Choroid plexus epithelial cell (primary cell): ENCODE measurements at places on chromosomes 2 and 18.

DNA sequence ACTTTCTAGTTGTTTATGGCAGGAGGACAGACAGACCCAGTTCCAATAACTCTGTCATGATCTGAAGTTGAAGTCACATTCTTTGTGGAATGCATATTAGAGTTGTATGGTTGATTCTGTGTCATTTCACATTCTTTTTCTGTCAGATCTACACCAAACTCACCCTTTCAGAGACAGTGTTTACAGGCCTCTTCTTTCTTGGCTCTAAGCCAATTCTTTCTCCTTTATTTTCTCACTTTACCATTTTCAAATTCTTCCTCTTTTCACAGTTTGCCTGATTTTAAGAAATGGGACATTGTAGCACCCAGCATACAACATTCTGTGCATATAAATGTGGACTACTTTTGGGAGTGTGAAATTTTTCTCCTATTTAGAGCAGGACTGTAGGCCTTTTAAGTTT, 103.7 kb downstream of the CCDC85A start:
- no peak for DNase-seq

- no peak for DNase-seq
Observed at GRCh38 chr18:66105016-66105415, 354.2 kb downstream of the CDH7 start.

DNA sequence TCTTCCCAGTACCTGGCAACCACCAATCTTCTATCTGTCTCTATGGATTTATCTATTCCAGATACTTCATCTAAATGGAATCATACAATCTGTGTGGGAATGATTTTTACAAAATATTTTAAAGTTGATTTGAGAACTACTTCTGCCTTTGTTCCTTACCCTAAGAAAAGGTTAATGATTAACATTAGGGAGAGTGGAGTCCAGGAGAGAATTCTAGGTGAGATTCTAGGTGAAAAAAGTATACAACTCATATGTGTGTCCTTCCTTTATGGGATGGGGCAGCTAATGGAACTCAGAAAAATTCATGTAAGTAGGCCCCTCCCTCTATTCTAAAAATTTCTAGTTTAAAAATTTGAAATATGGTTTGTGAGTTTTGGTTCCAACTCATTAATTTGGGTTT, 35.9 kb upstream of the WDSUB1 start:
- no peak for DNase-seq

DNA sequence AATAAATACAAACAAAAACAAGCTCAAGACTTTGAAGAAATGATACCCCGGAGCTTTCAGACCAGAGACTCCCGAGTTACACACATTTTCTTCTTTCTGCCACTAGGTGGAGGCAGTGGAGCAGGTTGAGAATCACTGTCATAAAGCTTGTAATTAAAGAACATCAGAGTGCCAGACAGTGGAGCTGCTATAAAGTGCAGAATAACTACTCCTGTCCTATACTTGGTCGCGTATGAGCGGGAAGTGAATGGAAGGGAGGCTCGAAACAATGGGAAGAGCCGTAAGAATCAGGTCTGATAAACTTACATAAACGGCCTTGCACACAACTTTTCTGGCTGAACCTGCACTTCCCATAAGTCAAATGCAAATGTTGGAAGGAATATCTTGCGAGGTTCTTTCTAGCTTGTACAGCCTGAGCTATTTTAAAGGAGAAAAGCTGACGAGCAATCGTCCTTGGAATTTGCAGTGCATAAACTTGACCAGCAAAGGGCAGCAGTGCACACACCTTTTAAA, 189.0 kb downstream of the RPIA start:
- DNase-seq, result peak; percentile 76

- DNase-seq, result peak; percentile 13
Observed at GRCh38 chr2:95348609-95349567, 51.7 kb downstream of the KCNIP3 start.

GRCh38 chr2:207132019-207132418, 33.7 kb downstream of the KLF7 start:
- DNase-seq, result no peak

GRCh38 chr2:213932-214693, 49.7 kb downstream of the SH3YL1 start:
- DNase-seq, result no peak

GRCh38 chr18:74139411-74139810, 8.2 kb downstream of the FBXO15 start:
- peak; percentile 23 for DNase-seq

- DNase-seq, result no peak
Observed at GRCh38 chr2:7703048-7703447, 785.8 kb downstream of the RNF144A start.

DNA sequence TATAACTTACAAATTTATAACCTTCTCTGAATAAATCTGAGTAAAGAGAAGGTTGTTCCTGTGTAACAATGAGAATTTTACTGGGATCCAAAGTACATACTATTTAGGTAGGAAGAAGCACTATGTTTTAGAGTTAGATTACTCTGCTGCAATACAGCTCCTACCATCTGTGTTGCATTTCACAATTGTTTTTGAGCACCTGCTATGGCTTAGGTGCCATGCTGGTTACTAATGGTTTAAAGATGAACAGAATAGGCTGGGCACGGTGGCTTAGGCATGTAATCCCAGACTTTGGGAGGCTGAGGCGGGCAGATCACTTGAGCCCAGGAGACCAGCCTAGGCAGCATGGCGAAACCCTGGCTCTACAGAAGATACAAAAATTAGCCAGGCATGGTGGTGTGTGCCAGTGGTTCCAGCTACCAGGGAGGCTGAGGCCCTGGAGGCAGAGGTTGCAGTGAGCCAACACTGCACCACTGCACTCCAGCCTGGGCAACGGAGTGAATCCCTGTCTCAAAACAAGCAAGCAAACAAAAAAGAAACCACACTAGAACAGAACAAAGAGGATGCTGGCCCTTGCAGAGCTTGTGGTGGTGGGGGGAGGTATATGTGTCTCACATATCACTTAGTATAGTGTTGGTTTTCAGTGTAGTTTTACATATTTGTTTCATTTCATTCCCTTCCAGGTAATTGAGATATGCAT, 56.7 kb downstream of the SPTBN1 start:
- DNase-seq, result no peak

DNA sequence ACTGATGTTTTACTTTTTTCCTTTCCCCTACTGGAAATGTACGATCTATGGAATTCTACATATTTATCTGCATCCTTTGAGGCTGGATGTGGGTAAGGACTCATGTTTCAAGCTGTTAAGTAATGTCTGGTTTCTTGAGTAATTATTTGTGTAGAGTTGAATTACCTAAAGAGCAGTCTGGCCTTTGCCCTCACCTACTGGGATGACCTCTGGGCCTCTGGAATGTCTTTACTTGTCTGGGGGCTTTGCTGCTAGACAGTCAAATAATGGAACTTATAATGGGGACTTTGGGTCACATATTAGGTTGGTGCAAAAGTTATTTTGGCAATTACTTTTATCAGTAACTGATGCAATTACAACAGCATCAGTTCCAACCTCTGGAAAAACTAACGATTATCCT, 244.7 kb downstream of the CCDC178 start:
- peak; percentile 10 for DNase-seq

DNA sequence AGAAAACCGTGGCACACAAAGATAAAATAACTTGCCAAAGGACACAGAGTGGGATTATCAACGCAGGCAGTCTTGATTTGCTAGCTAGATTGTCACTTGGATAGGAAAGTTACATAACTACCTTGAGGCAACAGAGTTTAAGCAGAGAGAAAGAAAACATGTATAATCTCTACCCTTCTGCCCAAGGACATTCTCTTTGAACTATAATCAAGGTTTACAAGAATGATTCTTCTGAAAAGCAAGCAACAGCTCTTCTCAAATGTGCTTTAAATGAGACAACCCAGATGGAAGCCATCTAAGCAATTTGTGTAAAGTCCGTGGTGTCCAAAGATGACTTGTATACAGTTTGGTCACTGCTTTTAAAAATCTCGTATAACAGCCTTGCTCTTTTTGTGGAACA, 177.4 kb downstream of the CD226 start:
- no peak for DNase-seq

- DNase-seq, result no peak
Observed at GRCh38 chr18:26999797-27000196, 134.3 kb upstream of the AQP4 start.

DNA sequence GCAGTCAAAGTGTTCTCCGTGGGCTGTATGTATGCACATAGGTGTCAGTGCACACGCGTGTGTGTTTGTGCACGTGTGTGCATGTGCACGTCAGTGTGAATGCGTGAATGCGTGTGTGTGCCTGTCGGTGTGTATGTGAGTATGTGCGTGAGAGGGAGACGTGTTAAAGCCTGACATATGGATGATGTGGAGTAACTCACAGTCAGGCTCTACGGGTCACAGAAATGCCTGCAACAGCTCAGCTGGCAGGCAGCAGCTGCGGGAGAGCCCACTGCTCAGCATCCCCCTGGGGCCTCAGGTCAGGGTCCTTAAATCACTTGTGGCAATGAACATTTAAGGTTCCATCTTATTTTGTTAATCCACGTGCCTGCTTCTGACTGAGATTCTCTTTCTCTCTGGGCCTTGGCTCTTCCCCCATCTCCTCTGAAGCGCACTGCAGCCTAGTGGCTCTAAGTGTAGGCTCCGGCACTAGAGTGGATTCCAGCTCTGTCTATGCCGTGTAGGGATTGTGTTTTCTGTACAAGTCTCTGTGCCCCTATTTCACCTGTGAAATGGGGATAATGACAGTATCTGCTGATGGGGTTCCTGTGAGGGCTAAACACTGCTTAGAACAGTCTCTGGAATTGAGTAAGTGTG, 63.0 kb downstream of the DYSF start:
- DNase-seq, result no peak

DNA sequence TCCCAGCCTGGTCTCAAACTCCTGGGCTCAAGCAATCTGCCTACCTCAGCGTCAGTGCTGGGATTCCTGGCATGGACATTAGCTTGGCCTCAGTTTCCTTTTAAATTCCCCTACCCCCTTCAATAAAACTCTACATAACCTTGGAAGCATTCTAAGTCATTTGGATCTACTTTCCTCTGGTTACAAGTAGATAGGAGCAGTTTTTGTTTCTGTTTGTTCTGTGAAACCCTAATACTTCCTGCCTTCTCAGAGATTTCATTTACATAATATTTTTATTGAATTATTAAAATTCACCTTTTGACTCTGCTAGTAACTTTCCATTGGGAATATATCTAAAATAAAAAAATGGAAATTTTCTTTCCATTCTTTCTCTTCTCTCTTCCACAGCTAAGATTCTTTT, 25.9 kb downstream of the GIGYF2 start:
- no peak for DNase-seq

GRCh38 chr2:174749793-174750192, 14.5 kb downstream of the CHRNA1 start:
- no peak for DNase-seq

- no peak for DNase-seq
Observed at GRCh38 chr2:66536997-66537396, 102.1 kb downstream of the MEIS1 start.

DNA sequence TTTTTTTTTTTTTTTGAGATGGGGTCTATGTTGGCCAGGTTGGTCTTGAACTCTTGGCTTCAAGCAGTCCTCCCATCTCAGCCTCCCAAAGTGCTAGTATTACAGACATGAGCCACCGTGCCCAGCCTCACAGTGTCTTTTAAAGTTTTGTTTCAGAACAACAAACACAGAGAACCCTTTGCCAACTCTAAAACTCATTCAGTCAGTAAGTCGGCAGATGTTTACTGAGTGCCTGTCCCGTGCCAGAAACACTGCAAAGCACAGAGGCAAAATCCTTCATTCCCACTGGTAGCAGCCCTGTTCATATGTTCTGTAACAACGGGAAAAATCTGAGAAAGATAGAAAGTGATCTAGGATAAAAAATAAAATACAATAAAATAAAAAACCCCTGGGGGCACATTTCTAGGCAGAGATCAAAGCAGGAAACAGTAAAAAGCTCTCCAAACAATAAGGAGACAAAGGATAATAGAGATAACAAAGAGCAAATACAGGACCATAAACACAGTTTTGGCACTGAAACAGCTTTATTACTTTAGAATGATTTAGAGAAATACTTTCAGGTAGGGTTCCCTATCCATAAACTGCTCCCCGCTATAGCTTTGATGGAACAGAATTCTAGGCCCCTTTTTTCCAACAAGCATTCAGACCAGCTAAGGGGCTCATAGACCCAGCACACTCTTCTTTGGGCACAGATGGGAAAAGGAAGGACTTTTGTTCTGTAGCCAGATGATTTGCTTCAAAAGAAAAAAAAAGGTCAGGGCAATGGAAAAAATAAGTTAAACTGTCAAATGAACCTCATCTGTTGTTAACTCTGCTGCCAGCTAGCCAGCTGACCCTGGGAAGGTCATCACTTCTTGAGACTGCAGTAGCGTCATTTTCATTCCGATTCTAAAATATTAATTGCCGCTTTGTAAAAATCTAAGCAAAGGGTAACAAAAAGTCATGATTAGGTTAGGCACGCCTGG, 212.3 kb downstream of the CDH20 start:
- no peak for DNase-seq

DNA sequence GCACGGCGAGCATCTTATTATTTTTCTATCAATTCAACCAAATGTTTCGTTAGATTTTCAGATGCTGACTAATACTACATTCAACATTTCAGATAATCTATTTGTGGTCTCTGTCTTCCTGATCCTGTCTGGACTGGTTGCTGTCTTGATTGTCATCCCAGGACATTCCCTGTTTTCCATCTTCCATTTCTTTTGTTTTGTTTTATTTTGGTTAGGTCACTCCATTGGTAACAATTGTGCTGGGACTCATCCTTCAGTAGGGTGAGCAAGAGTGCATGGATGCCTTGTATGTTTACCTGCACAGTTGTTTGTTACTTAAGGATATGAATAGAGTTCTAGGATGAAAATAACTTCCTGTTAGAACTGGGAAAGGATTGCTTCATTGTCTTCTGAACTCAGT, 55.9 kb upstream of the ACYP2 start:
- DNase-seq, result no peak

DNA sequence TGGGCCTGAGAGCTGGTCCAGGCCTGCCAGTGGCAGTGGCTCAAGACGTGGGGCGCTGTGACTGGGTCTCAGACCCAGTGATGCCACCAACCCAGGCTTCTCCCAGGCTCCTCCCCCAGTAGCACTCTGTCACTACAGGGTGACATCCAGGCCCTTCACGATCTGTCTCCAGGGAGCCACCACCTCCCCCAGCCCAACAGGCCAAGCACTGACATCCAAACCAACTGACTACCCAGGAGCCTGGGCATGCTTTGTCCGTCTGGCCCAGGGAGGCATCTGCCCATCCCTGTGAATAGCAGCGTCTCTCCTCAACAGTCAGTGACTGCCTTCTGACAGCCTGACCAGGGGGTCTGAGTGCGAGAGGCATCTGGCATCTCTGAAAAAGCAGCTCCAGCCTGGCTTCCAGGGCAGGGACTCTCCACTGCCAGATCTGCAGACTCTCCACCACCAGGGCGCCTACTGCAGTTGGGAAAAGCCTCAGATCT, 13.0 kb downstream of the TEX44 start:
- DNase-seq, result no peak
